ENCODE measurements at places on chromosomes 5 and 9.

GRCh38 chr9:88530051-88530450 lies 4.9 kb upstream of the NXNL2 start:
- DNase-seq: peak; percentile 80

DNA sequence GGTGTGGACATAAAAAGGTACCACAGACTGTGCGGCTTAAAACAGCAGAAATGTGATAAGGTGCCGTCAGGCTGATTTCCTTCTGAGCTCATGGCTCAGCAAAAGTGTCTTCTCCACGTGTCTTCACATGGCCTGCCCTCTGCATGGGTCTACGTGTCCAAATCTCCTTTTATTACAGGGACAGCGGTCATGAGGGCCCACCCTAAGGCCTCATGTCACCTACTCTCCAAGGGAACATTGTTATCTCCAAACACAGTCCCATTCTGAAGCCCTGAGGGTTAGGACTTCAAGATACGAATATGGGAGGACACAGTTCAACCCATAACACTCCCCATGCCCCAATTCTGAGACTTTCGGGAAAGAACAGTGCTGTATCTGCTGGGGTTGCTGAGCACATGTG lies 35.2 kb downstream of the COL23A1 start:
- no peak for DNase-seq

- DNase-seq: no peak
Observed at GRCh38 chr5:100595812-100596173, 60.6 kb downstream of the FAM174A start.

DNA sequence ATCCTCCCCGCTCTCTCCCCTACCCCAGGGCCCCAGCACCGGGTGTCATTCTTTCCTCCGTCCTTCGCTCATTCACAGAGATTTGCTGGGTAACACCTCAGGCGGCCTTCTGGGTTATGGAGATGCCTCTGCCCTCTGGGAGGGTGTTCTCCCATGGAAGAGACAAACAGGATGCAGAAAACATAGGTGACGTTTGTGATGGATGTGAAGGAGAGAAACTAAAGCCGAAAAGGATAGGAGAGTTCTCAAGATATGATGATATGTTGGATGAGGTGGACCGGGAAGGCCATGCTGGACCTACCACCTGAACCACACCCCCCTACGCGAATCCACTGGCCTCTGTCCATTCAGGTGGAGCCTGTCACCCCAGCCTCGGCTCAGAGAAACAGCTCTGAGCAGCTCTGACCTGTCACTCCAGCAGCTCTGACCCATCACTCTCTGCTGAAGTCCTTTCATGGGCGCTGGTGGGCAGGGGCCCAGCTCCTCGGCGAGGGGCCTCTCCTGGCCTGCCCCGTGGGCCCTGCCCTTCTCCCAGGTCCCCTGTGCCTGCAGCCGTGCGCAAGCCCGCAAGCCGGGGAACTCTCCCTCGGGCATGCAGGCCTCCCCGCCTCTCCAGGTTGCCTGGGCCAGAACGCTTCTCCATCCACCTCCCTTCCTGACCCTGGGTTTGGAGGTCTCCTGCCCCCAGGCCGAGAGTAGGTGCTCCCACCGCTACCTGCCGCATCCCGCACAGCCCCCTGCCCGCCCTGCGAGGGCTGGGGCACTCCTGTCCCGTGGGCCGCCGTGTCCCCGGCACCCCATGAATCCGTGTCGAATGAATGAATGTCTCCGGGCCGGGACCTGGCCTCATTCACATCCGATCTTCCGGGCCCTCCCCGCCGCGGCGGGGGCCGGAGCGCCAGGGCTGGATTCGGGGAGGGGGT lies 717 bp upstream of the NCS1 start:
- no peak for DNase-seq

- DNase-seq: peak; percentile 21
Observed at GRCh38 chr9:99607842-99608448, 213.7 kb upstream of the NR4A3 start.

DNA sequence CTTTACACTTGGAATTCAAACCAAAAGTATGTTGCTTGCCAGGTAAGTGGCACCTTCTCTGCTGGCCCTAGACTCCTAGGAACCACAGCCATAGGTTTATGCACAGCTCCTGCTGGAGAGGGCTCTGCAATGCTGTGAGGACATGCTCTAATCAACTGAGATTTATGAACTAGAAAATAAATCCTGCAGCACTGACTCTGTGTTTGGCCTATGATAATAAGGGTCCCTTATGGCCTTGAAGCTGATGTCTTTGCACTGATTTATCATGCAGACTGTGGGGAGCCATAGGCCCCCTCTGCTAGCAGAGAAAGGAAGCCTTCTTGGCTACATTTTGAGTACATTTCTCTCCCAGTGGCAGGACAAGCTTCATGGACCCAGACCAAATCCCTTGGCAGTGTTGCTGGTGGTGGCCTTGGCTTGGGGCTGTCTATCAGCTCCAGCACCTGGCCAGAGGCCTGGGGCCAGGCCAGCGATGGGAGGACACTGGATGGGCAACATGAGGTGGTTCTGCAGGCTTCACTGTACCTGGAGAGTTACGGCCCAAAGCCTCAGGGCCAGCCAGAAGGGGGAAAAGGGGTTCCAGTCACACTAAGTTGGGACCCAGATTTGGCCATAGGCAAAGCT lies 178.0 kb downstream of the SEMA6A start:
- DNase-seq: no peak

- peak; percentile 13 for DNase-seq
Observed at GRCh38 chr9:113993838-113994540, 84.1 kb downstream of the AMBP start.

DNA sequence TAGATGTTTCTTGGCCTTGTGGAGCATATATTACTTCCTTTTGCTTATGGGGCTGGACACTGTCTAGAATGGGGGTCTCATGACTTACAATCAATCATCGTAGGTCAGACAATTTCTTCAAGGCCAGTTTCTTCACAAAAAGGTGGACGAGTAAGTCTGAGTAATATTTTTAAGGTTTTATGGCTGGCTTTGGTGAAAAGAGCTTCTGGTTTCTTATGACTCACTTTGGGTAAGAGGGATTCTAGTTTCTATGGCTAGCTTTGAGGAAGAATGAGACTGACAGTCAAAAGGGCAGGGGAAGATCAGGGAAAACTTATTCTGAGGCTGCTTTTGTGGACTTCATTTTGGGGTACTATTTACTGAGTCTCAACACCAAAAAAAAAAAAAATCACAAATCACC lies 2067.2 kb upstream of the C9orf72 start:
- no peak for DNase-seq

DNA sequence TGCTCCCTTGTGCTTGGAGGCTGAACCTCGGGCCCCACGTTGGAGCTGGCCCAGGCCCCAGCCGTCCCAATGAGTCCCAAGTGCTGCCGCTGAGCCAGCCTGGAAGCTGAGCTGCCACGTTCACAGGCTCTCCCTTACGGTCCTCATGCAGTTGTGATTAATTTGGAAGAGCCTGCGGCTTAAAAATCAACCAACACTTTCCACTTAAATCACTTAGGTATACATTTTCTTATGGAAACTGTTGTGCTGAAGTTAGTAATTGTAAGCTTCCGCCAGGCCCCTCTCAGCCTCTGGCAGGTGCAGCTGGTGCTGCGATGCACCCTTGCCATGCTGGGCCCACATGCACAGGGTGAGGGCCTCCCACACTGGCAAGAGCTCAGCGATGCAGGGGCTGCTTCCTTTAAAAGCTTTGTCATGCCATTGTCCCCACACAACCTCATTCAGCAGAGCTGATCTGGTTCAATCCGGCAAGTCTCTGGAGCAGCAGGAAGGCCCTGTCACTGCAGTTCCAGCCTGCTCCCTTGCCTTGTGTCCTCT lies 61.0 kb downstream of the IPPK start:
- DNase-seq: no peak

- DNase-seq: no peak
Observed at GRCh38 chr5:75839547-75839946, 122.3 kb upstream of the POC5 start.

DNA sequence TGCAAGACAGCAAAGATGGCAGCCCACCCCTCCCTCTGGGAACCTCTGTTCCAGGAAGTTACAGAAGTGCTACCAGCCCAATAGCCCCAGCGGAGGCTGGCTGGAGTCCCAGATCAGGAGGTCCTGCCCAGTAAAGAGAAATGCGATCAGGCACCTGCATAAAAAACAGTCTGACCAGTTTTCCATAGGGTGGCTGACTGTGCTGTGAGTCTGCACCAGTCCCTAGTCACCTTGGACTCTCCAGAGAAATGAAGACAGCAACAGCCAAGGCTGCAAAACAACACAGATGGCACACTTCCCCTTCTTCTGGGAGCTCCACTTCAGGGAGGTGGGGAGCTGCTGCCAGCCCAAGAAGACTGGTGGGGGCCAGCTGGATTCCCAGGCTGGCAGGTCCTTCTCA lies 265.5 kb upstream of the PCSK5 start:
- no peak for DNase-seq

DNA sequence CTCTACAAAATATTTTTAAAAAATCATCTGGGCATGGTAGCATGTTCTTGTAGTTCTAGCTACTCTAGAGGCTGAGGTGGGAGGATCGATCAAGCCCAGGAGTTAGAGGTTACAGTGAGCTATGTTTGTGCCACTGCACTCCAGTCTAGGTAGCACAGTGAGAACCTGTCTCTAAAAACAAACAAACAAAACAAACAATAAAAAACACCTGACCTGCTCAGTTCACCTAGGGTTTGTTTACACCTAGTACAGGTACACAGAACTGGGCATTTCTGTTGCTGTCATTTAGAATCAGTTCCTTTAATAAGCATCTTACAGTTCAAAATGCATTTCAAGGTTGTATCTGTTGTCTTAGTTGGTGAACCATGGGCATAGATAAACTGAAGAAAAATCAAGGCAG lies 95.3 kb downstream of the MEGF10 start:
- no peak for DNase-seq

- no peak for DNase-seq
Observed at GRCh38 chr5:7269591-7270274, 126.2 kb upstream of the ADCY2 start.

DNA sequence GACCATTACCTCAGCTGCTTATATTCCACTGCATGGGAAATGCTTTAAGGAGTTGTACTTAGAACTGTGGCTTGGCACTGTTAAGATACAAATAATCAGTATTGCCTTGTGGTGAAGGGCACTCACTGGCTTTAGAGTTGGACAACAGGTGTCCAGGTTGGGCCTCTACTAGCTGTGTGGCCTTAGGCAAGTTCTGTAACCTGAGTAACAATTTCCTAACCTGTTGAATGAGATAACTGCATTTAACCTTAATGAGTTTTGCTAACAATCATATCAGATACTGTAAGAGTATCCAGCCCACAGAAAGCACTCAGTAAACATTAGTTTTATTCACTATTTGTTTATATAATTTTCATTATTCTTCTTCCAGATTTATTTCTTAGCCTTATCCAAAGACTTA lies 17.2 kb upstream of the HK3 start:
- no peak for DNase-seq

DNA sequence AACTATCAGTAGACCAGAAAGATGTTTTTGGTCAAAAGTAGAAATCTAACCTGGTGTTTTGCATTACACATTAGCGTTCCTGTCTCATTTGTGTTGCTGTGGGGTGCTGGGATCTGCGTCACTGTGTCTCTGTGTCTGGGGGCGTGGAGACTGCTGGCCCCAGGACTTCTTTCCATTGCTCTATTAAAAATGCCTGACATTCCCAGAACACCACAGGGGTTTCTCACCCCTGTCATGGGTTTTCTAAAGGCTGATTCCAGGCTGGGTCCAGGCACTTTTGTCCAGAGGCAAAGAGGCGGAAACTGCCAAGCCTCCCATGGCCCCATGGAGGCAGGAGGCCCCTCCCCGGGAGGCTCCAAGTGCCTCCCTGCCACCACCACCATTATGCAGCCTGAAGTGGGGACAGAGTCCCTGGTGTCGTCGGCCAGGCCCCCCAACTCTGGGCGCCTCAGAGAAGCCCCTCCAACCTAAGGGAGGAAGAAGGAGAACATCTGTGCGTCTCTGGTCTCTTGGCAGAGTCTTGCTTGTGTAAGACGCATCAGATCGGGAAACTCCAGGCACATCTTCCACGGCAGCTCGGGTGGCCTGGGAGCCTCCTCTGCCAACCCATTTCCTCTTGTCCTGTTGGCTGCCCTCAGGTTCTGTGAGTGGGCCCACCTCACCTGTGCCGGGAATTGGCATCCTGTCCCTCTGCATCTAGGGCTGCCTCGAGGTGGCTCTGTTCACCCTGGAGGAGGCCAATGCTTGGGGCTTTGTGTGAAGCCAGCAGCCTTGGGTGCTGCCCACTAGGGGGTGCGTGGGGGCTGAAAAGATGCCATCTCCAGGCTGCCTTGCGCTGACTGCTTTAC lies 13.8 kb upstream of the PLEKHG4B start:
- peak; percentile 48 for DNase-seq

DNA sequence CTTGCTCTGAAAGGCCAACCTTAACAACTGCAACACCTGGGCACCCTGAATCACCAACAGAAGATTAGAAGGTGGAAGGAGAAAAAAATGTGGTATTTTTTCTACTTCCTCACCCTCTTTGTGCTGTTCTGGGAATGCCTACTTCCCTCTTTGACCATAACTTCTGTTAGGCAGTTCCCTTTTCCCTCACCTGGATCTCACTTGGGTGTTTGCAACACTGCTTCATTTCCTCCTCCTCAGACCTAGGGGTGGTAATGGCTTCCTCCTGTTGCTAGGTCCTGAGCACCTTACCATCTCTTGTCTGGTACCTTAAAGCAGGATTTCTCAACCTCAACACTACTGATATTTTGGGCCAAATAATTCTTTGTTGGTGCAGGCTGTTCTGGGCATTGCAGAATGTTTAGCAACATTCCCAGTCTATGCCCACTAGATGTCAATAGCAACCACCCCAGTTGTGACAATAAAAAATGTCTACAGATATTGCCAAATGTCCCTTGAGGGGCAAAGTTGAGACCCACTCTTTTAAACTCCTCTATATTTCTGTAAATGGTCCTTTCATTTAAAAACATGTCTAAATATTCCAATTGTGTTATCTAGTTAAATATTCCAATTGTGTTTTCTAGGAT lies 300.0 kb upstream of the VLDLR start:
- no peak for DNase-seq

DNA sequence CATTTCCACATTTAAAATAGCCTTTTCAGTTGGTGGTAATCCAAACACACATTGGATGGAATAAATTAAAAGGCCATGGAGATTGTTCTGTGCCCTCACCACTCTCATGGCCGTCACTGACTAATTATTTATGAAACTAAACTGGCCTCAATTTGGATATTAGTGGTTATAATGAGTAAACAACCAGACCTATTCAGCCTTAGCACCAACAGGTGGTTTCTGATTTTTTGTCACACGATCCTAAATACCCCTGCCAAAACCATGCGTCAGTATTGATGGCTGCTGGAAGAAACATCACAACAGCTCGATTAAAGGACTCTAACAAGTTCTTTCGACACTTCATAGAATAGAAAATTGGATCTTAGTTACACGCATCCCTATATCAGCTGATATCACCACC lies 276.0 kb upstream of the DAP start:
- no peak for DNase-seq

DNA sequence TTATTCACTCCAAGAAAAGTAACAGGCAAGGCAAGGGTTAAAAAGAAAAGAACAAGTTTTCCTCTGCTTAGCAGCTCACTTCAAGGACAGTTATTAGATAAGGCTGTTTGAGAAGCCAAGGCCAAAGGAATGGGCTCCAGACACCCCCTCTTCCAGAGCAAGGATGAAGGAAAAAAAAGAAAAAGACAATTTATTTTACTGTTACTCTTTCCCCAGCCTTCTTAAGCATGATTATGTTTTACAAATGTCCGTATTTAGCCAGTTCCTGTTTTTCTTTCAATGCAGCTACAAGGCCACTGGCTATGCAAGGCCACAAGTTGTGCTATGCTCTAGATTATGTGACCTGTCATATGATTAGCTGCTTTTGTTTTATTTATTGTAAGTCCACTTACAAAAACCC lies 106.5 kb upstream of the SIMC1 start:
- DNase-seq: no peak

GRCh38 chr9:96034553-96035122 lies 159.1 kb downstream of the ERCC6L2 start:
- no peak for DNase-seq

GRCh38 chr9:76932757-76933156 lies 26.8 kb upstream of the PRUNE2 start:
- DNase-seq: peak; percentile 22

All from fibroblast of upper back skin (primary cell).